ENCODE measurements at places on chromosomes 4 and X. TPM values are rescaled to one million over a fixed set of nuclear protein-coding genes. Genes with fewer than 3 reads are reported as not detected.

GRCh38 chrX:111319451-111319850, 49.2 kb upstream of the CAPN6 start:
- DNase-seq = no peak

- DNase-seq = no peak
Observed at GRCh38 chr4:146369446-146369845, 152.3 kb downstream of the SLC10A7 start.

- DNase-seq = no peak
Observed at GRCh38 chrX:96361844-96362243, 322.8 kb upstream of the DIAPH2 start.

DNA sequence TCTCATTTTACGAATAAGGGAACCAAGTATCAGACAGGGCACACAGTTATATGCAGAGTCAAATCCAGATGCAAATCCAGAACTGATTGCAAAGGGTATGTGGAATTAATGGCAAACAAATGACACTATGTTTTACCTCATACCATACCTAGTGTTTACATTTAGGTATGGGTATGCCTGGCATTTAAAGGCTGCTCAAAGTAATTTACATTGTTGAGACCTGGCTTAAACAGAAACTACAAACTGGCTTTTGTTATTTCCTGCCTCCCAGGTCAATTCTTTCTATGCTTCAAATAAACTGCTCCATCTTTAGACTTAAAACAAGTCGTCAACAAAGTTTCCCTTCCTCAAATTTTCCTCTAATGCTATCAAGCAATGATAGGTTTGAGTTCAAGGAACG, 33.7 kb downstream of the ANKRD17 start:
- no peak for DNase-seq

Gene ARHGAP6
- not detected for total RNA-seq

Measured in RPMI7951 (cell line).